ENCODE measurements at places on chromosomes 1 and 21.

- DNase-seq, result no peak
These were observed 97.6 kb downstream of the OSBPL9 start for GRCh38 chr1:51714374-51715019.

DNA sequence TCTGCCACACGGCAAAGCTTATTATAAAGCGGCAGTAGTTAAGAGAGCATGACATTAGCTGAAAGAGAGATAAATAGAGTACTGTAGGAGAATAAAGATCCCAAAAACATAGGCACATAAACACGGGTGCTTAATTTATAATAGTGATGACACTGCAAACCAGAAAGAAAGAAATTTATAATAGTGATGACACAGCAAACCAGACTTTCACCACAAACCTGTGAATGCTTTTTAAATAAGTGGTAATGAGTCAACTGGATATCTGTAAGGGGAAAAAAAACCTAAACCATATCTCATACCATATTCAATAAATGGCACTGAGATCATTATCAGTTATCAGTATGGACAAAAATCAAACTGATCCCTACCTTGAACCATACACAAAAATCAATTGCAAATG, 25.5 kb downstream of the USP1 start:
- no peak for DNase-seq

GRCh38 chr1:55380355-55380970, 165.3 kb upstream of the USP24 start:
- DNase-seq, result no peak

DNA sequence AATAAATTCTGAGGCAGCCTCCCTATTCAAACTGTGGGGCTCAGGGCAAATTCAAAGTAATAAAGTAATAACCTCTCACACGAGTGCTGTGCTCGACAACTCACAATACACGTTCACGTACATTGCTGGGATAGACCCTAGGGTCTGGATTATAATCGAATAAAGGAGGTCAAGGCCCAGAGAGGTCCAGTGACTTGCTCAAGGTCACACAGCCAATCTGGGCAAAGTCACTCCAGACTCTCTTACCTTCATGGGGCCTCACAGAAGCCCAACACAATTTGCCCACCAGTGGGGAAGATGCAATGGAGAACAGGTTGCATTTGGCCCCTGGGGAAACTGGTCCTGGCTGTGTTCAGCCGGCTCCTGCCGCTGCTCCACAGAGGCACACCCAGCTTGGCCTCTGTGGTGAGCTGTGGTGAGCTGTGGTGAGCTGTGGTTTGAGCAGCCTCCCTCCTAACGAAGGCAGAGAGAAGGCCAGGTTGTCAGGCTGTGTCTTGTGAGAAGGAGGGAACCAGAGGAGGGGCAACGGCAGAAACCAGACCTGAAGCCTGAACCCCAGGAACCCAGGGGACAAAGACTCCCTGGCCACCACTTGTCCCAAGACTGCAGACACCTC, 35.1 kb downstream of the NUAK2 start:
- DNase-seq, result no peak

GRCh38 chr1:160446945-160447600, 46.7 kb downstream of the VANGL2 start:
- no peak for DNase-seq

GRCh38 chr1:209618756-209619420, 33.3 kb downstream of the LAMB3 start:
- no peak for DNase-seq

DNA sequence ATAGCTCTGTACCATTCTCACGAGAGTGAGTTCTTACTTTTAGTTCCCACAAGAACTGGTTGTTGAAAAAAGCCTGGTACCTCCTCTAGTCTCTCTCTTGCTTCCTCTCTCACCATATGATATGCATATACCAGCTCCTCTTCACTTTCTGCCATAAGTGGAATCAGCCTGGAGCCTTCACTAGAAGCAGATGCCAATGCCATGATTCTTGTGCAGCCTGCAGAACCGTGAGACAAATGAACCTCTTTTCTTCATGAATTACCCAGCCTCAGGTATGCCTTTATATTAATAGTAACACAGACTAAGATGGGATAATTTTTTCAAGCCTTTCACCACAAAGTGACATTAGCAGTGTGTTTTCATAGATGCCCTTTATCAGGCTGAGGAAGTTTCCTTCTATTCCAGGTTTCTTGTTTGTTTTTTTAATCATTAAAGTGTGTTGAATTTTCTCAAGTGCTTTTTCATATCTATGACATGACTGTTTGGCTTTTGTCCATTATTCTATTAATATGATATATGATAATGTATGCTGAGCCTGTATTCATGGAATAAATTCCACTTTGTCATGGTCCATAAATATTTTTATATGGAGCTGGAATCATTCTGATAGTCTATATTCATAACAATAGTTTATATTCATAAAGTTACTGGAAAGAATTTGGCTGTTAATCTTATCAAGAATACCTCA, 40.7 kb upstream of the C1orf185 start:
- no peak for DNase-seq
